ENCODE measurements at places on chromosomes 16 and 17.

GRCh38 chr17:81238490-81238814, 403 bp downstream of the TEPSIN start:
- no peak for DNase-seq

DNA sequence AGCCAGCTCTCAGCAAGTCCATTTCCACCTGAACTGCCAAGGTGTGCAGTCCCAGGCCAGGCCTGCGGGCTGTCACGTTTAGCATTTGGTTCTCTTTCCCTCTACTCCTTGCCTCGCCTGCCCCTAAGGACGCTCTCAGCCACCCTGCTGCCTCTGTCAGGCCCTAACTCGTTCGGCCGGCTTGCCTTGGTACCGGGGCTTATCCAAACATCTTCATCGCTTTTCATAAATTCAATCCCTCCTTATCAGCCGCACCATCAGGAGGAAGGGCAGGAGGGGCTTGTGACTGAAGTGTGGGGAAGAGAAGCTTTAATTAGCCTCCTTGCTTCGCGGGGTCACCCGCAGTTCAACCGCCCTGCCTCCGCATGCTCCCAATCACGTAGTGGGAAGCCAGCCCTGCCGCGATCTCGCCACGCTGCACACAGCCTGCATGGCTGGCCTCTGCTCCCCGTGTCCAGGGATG, 231.1 kb downstream of the SOX9 start:
- no peak for DNase-seq

- peak; percentile 59 for DNase-seq
These were observed 43.9 kb upstream of the TEX2 start for GRCh38 chr17:64306850-64307463.

DNA sequence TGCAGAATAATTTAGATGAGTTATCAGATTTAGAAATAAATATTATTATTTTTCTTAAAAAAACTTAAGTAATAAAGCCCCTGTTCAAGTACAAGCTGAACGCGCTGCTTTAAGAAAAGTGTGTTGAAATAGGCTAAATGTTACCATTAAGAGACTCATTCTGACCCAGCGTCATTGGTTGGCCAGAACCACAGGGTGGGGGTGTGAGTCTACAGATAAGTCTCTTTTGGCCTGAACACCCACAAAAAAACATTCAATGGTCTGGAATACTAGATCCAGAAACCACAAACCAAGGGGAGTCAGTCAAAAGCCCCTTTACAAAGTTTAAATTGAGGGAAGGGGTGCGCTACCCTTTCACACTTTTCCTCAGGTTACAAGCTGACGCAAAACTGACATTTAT, 776.1 kb downstream of the KCNJ2 start:
- DNase-seq: no peak

DNA sequence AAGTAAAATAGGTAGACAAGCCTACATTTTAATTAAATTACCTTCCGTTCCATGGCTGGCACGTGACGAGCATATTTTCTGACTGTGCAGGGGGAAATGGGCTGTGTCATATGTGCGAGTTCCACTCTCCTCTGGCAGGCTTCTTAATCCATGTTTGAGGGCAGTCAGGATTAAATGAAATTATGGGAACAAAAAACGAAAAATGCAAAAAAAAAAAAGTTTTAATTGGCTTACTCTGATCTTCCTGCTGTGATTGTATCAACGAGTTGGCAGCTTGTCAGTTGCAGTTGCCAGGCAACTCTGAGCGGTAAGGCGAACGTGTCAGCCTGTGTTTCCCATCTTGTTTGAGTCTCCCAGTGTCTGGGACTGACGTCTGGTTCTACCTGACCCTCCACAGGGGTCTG, 302.9 kb upstream of the XYLT1 start:
- DNase-seq: no peak

- no peak for DNase-seq
These were observed 22.7 kb downstream of the TRPV3 start for GRCh38 chr17:3534881-3535252.

Data from neural crest cell (in vitro differentiated cells).